ENCODE measurements at places on chromosomes 5 and 9.

DNA sequence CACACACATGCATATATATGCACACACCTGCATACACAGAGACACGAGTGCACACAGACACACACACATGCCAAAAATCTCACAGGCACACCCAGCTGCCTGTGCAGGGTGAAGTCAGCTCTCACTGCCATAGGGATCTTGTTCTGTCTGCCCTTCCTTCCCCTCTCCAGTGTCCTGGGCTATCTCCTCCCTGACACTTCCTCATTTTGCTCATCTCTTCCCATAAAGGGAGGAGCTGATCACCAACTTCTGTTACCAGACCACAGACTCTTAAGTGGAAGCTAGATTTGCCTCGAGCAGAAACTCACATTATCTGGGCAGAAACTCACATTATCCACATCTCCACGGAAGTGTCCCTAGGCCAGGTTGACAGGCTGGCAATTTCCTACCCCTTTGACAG, 28.7 kb downstream of the LCP2 start:
- no peak for DNase-seq

DNA sequence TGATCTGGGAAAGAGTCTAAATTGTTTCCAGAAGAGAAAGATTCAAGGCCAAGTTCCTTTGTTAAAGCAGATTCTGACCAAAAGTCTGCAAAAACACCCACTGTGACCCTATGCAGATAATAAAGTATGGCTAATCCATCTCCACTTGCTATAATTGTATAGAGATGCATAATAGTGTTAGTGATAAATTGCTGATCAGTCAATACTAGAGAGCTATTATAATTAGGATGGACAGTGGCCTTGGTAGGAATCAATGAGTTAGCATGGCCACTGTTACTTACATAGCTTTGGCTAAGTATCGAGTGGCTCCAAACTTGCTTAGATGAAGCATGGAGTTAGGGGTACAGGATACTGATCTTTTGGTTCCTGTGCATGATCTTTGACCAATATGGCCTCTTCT, 683.4 kb upstream of the MEF2C start:
- no peak for DNase-seq

DNA sequence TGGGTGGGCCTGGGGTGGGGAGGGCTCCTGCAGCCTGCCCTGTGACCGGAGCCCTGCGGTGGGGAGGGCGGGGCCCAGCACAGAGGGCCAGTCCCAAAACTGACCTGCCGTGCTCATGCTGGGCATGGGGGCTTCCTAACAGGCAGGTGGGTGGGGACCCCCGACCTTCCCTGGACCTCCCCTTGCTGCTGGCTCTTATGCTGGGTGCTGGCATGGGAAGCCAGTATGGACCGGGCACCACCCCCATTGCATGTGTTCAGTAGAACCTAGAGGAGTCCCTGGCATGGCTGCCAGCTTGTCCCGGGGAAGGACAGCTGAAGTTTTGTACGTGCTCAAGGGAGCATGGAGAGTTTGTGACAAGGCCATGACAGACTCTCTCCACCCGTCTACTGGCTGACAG, 37.1 kb downstream of the WNK2 start:
- DNase-seq, result no peak

DNA sequence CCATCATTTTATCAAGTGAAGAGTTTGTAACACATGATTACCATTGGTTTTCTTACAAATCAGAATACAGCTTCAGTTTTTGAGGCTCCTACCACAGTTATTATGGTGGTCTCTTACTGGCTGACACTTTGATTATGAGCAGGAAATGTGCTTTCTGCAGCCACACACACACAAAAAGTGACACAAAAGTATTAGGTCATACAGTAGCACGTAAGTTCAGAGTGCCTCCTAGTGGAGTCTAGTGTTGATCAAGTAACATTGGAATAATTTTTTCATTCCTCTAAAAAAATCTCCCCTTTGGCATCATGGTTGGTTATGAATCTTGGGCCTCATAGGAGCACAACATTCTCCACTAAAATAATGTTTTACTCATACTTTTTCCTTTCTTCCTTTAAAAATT, 37.6 kb downstream of the PAM start:
- peak; percentile 51 for DNase-seq

DNA sequence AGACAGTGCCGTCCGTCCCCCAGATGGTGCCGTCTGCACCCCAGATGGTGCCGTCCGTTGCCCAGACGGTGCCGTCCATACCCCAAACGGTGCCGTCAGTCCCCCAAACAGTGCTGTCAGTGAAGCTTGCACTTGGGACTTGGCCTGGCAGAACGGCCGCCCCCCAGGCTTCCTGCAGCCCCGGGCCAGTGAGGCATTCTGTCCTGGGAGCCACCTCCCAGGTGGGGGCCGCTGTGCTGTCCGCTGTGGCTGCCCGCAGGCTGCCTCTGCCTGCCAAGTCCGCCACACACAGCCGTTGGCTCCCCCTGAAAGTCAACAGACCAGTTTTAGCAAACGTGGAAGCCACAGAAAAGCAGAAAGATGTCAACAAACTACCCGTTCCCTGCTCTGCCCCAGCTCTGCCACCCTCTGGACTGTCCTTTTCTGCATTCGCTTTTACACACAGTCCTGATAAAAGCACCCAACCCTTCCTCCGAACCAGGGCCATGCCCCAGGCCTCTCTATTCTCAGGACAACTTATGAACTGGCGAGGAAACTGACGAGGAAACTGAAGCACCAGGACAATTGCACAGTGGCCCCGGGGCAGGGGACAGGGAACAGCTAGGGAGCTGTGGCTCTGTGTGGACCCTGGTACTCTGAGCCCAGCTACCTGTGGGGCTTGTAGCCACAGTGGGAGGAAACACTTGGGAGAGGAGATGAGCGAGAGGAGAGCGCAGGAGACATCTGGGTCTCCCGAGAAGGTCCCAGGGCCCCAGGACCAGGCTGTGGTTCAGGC, 39.6 kb upstream of the RXRA start:
- DNase-seq, result no peak

- no peak for DNase-seq
These were observed 1.0 kb upstream of the CORO2A start for GRCh38 chr9:98193336-98193944.

DNA sequence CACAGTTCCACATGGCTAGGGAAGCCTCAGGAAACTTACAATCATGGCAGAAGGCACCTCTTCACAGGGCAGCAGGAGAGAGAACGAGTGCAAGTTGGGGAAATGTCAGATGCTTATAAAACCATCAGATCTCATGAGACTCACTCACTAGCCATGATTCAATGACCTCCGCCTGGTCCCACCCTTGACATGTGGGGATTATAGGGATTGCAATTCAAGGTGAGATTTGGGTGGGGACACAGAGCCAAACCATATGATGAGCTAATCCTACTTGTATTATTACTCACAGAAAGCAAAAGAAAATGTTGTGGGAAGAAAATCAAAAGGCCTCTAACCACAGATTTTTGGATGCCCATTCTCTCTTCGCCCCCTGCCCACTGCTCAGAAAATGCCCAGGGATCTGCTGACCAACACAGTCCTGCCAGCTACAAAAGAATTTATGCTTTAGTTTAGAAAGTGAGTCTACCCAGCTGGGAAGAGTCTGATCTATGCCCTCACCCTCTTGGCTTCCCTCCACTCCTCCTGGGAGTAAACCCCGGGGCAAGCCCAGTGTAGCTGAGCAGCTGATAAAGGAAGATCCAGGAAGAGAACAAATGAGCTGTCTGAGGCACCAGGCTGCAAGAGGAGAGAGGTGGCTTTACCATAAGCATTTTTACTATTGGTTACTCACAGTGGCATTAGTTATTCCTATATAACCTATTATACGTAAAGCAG, 53.1 kb downstream of the RNF130 start:
- no peak for DNase-seq

DNA sequence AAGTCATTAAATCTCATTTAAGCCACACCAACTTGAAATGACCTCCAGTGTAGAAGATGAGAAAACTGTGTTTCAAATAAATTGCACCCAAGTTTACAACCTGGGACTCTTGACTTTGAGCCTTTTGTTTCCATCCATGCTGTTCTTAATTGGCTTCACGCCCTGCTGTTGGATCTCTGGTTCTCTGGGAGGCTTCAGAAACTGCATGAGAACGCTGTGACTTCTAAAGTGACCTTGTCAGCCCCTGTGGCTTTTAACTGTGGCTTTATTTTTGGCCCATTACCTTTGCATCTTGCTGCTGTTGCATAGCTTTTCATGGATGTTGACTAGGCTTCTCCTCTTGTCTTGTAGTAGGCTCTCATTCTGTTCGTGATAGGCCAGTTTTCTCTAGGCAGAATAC, 29.3 kb downstream of the TNFAIP8 start:
- DNase-seq, result no peak

DNA sequence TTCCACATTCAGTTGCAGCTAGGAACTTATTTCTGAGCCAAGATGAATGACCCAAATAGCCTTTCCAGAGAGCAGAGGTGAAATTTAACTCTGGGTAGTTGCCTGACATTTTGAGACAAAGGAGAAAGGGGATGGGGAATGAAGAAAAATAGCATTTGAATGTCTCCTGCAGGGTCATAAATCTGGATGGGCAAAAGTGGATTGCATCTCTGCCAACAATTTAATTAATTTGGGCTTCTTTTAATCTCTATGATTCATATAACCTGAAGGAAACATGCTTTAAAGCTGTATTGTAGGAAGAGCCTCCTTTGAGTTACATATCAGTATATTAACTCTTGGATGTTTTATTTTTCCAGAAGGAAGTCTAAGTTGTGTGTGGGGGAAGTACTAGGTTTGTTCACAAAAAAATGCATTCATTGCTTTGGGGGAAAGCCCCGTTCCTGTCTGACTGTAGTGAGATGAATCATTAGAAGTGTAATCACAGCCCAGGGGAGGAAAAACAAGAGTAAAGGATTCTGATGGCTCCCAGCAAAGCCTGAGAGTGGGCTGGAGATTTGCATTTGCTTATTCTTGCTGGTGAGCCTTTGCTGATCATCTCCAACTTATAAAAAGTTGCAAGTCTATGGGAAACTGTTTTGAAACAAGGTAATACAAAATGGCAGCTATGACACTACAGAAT, 133.0 kb upstream of the IQGAP2 start:
- DNase-seq, result peak; percentile 8

DNA sequence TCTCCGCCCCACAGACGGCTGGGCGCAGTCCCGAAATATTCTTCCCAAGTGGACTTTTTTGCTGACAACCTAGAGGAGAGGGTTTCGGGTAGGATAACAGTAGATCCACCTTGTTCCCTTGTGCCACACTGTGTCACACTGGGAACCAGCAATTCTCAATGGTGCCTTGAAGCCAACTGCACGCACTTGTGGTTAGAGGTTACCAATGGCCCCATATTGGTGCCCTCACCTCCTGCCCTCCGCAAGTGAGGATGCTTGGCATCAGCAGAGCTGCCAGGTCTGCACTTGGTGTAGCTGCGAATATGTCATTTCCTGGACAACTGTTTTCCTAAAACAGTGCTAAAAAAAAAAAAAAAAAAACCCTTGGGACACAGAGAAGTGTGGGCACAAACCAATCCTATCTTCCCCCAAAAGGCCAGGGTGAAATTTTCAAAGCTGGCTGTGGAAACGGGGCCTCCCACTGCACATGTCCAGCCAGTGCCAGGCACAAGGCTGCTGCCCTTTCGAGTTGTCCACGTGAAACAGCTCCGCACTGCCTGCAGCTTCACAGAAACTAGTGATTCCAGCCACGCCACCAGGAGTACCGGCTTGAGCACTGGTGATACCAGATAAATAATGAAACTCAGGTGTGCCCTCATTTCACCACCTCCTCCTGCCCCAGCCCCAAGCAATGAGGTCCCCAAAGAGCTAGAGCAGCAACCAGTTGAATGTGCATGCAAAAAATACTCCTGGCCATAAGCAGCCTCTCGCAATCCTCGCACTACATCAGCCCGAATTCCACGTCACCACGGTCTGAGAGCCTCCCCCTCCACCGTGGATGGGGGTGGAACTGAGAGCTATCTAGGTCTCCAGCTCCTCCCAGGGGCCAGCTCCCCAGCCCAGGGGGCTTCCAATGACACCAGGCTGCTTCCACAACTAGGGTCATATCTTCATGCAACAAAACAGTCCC, 51.2 kb downstream of the USP20 start:
- peak; percentile 42 for DNase-seq

- DNase-seq, result no peak
These were observed 47.3 kb upstream of the ACTBL2 start for GRCh38 chr5:57529864-57530263.

DNA sequence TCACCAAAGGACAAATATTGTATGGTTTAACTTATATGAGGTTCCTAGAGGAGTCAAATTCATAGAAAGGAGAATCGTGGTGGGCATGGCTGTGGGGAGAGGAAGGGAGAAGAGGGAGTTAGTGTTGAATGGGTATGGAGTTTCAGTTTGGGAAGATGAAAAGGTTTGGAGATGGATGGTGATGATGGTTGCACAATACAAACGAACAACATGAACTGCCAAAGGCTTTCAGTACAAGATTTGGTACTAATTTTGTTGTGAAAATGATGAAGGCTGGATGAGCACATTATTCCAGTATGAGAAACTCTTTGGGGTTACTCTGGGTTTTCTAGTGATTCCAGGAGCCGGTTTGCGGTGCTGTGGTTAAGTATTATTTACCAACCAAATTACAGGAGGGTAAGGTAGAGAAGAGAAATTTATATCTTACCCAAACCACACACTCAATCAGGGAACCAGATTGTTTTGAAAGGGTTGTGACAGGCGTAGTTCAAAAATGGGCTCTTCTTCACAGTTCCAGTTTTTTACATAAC, 112.0 kb upstream of the TBC1D2 start:
- DNase-seq, result no peak

GRCh38 chr9:24090566-24090965, 264.5 kb upstream of the ELAVL2 start:
- DNase-seq, result no peak

DNA sequence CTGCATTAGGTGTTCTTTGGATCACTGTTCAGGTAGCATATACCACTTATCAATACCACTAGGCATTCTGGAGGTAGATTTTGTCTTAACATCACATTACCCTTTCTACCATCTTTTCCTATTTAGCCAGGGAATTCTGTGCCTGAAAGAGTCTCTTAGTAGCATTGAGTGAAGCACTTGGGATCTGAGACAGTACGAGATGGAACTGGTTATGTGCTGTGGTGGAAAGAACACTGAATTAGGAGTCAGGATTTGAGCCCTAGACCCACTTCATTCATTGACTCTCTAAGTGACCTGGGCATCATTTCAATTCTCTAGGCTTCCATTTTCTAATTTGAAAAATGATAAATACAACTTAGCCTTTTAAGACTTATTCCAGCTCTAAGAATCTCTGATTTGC, 291.1 kb downstream of the DMAC1 start:
- DNase-seq, result no peak

GRCh38 chr5:133256276-133256675, 204.5 kb downstream of the HSPA4 start:
- DNase-seq, result no peak

GRCh38 chr5:78116167-78116566, 178.3 kb downstream of the AP3B1 start:
- DNase-seq, result no peak

DNA sequence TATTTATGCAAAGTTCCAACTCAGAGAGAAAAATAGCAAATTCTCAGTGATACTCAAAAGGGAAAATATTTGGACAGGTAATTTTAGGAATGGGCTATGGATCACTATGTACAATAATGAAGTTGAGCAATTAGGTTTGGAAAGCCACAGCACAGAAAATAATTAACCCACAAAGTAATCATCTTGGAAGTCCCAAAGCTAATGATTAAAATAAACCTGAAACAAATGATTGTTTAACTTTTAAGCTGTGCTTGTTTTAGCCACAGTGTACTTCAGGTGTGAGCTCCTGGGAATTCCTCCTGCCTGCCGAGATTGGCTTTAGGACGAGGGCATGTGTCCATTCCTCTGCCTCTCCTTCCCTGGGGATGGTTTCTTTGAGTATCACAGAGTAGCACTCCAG, 403.9 kb downstream of the ZSWIM6 start:
- DNase-seq, result no peak

GRCh38 chr5:154829589-154830218, 20.7 kb downstream of the FAXDC2 start:
- no peak for DNase-seq
